Left renal cortex interstitium (tissue), 4 donors: ENCODE measurements at places on chromosomes 11 and 22.

DNA sequence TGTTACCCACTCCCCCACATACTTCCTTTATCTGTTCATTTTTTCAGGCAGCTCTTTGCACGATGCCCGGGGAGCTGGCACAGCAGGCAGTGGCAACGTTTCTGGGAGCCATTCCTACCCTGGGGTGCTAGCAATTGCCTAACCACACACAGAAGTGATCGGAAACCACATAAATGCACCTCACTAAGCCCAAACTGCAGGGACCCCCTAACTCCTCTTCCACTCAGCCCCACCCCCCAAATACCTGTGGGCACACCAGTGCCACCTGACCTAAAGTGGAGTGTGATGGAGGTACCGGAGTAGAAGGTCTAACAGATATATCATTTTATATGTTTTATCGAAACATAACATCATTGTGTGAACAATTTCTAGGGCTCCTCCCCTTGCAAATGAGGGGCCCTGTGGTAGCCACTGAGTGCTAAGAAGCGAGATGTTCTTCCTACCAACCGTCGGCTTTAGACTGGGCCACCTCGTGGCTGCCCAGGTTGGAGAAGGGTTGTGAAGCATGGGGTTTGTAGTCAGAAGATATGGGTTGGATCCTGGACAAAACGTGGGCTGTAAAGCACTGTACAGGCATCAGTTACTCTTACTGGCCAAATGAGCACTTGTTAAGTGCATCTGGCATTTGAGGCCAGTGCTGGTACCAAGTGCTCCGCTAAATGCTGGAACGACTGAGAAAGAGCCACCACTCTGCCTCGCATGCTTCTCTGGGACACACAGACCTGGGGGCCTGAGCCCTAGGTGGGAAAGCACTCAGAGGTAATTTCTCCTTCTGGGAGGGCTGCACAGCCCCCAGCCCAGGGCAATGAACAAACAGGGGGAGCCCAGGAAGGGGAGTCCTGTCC, 2.8 kb downstream of the MRGPRD start:
- no peak for DNase-seq

DNA sequence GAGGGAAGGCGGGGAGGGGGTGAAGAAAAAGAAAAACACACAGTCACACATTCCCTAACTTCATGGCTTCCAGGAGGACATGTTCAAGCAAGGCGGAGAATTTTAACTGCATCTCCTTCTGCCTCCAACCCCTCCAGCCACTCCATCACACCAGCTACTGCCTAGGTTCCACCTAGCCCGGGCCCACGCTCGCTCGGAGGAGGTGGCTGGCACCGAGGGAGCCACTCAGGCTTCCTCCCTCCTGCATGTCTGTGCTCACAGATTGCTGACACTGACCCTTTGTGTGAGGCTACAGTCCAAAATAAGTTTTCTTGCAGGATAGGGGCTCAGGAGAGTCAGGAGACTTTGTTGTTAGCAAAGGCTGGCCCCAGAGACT, 9.4 kb upstream of the OPCML start:
- no peak for DNase-seq

DNA sequence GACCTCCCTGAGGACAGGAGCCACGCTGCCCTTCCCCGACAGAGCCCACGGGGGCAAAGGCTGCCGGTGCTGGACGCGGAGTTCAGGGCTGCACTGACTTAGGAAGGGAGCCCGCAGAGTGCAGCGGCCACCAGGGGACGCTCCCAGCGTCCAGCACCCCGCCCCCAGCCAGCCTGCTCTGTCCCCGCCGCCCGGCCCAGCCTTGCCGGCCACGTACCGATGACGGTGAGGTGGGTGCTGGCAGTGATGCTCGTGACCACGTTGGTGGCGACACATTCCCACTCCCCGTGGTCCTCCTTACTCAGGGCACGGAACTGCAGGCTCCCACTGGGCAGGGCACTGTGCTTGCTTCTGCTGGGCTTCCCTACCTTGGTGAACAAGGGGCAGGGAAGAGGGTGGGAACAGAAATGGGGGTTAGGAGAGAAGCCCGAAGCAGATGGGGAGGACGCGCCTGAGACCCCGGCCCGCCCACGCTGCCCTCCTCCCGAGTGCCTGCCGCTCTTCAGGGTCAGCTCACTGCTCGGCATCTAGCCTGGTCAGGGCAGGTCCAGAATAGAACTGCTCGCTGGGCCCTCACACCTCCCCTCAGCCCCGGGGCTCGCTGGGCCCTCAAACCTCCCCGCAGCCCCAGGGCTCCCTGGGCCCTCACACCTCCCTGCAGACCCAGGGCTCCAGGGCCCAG, 25.9 kb downstream of the IGSF9B start:
- no peak for DNase-seq

DNA sequence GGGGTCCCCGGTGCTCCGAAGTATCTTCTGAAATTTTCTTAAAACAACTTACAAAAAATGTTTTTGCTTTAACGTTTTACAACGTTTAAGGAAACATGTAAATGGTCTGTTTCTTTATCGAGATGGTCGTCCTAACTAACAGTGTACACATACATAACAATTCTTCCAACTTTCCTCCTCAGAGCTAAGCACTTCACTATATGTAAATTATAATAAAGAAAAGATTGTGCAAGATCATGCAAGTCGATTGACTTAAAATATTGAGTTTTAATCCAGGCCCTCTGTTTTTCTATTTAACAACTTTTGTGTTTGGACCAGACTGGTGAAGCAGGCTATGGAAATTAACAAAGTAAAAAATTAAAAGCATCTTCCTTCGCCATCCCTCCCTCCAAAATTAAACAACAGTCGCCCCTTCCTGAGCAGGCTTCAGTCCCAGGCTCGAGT, 4.9 kb downstream of the ALX4 start:
- no peak for DNase-seq

- DNase-seq = no peak
Measured at GRCh38 chr11:93444617-93445073, 98.5 kb downstream of the SMCO4 start.

DNA sequence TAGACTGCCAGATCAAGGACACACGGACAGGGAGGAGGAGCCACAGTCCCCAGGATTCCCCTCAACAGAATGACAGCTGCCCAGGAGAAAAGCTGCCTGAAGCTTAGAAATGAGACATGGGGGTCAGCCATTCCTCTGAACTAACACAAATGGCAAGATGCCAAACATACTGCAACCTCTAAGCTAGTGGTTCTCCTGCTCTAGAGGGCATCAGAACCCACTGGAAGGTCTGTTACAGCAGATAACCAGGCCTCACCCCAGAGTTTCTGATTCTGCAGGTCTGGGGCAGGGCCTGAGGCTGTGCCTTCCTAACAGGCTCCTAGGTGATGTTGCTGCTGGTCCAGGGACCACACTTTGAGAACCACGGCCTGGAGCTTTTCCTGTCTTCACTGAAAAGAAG, 28.6 kb upstream of the BID start:
- no peak for DNase-seq

DNA sequence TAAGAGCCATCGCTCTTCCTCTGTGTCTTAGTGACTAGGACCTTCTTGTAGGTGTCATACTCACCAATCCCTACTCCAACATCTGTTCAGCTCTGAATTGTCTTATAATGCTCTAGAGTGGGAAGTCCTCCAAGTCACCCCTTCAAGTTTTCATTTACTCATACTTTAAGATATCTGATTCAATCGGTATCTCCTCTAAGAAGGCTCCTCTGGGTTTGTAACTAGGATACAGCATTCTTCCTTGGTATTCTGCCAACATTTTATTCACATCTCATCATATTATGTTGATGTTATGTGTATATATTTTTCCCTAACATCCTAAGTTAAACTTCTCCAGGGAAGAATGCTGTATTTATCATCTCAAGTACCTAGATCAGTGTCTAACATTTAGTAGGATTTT, 662.1 kb downstream of the NTM start:
- DNase-seq = no peak
